ENCODE measurements at places on chromosomes 7 and 10.

DNA sequence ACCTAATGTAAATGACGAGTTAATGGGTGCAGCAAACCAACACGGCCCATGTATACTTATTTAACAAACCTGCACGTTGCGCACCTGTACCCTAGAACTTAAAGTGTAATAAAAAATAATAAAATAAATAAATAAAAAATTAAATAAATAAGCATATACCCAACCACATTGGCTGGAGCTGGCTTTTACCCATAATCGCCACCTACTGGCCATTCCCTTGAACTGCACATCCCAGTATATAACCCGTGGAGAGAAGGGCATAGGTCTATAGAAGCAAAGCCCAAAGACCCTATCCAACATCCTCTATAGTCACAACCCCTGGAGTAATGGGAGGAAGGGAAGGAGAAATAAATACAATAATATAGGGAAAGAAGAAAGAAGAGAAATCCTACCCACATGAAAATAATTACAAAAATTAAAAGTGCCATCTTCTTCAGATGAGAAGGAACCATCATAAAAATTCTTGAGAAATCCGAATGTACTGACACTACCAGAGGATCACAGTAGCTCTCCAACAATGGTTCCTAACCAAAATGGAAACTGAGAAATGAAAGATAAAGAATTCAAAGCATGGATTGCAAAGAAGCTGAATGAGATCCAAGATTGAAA is 65.6 kb downstream of the TWIST1 start:
- DNase-seq = no peak

DNA sequence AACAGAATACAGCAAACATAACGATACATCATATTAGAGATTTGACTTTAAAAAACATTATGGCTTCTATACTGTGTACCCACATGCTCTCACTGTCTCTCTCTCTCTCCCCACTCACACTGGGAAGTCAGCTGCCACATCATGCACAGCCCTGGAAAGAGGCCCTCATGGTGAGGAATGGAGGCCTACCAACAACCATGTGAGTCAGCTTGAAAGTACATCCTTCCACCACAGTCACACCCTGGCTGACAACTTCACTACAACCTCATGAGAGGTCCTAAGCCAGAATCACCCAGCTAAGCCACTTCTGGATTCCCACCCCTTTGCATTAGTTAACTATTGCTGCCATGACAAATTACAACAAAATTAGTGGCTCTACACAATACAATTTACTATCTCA is 23.3 kb upstream of the GPR22 start:
- no peak for DNase-seq

DNA sequence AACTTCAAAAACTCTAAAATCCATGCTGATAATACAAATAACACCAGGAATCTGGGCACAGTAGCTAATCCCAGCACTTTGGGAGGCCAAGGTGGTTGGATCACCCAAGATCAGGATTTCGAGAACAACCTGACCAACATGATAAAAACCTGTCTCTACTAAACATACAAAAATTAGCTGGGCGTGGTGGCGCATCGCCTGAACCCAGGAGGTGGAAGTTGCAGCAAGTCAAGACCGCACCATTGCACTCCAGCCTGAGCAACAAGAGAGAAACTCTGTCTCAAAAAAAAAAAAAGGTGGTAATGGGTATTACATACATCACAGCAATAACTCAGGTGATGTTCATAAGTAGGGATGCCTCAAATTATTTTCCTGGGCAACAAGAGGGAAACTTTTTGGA is 315.0 kb upstream of the MEOX2 start:
- no peak for DNase-seq

DNA sequence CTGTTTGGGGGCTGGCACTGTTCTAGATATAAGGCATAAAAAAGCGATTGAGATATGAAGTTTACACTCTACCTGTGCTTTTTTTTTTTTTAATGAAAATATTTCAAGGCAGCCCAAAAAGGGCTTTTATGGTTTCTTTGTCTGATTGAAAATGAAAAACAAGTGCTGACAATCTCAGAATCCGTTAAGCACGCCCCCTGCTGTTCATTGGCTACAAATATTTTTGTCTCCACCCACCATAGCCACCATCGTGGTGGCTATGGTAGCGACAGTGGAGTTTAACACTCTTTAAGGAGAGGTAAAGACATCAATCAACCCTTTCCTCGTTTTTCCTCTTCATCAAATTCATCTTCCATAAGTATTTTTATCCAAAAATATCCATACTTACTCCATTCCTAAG is 94.2 kb downstream of the CD36 start:
- DNase-seq = no peak

- no peak for DNase-seq
These were observed 239.3 kb downstream of the THSD7A start for GRCh38 chr7:11592699-11593098.

- DNase-seq = no peak
These were observed 380.9 kb downstream of the LRRTM3 start for GRCh38 chr10:67306588-67307205.

GRCh38 chr10:5563321-5563961 is 38.7 kb downstream of the CALML3 start:
- no peak for DNase-seq

DNA sequence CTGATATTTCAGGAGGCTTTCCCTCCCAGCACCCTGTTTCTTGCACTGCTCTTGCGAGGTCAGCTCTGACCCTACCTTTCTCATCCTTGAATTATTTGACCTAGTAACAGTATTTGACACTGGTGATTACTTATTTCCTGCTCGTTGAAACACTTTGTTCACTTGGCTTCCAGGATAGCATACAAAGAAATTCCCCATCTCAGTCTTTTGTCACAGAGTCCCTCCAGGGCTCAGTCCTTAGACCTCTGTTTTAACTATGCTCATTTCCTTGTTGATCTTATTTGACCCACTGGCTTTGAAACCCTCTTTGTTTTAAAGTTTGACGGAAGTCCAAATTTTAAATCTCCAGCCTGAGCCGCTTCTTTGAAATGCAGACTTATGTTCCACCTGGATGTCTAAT is 29.9 kb downstream of the BMPR1A start:
- no peak for DNase-seq

DNA sequence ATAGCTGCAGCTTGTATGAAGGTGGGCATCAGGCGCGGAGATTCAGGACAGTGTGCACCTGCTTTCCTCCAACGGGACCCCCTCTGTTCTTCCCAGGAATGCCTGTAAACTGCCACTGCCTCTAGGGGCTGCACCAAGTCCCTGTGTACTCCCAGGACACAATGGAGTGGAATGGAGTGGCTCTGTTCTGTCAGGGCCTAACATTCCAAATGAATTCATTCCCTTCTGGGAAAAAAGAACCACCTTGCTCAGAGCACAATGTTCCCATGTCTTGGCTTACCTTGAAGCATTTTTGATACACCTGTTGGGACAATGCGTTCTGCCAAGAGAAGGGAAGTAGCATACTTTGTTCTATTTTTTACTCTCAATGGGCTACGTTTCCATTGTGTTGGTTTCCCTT is 339.4 kb downstream of the FRMD4A start:
- no peak for DNase-seq

- no peak for DNase-seq
These were observed 437.5 kb downstream of the CALN1 start for GRCh38 chr7:71974611-71975010.

GRCh38 chr7:39069031-39069430 is 91.3 kb downstream of the POU6F2 start:
- DNase-seq = no peak

DNA sequence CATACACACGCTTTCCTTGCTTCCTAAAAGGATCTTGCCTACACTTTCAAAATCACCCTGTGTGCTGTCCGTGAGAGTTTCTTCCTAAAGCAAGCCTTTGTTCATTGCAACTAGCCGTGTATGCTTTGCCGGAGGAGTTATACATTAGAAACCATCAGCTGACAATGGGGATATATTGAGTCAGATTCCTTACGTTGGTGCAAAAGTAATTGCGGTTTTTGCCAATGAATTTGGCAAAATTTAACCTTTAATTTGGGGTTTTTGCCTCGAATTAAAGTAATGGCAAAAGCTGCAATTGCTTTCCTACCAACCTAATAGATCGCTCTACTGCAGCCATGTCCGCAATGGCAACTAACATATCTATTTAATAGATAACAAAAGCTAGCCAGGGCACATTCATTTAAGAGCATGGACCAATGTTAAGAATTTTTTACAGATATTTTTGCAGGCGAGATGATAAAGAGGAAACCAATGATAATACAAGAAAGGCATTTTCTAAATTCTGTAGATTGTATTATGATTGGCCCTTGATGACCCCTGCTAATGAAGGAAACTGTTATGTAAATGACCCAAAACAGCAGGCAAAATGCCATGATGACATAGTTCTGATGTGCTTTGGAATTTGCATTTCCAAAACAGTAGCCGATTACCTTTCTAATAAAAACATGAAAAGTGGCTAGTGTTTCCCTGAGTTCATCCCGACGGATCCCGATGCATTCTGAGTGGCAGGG is 184.8 kb upstream of the NRP1 start:
- no peak for DNase-seq

GRCh38 chr7:133794479-133794878 is 332.7 kb upstream of the LRGUK start:
- DNase-seq = no peak

GRCh38 chr10:119001717-119002500 is 27.6 kb upstream of the NANOS1 start:
- DNase-seq = no peak

DNA sequence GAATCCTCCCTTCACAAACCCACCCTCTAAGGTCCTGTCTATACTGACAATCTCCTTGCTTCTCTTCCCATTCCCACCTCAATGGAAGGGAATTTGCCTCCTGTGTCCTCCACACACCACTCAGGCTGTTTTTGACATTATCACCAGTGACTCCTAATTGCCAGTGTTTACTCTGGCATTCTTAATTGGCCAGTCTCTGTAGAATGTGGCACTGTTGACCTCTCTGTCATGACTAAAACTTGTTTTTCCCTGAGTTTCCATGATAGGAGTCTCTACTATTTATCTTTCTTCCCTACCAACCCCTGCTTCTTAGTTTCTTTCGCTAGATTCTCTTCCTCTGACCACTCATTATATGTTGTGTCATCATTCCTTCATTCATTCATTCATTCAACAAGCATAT is 12.1 kb downstream of the SLC16A12 start:
- DNase-seq = no peak

- DNase-seq = no peak
These were observed 95.6 kb downstream of the SNX13 start for GRCh38 chr7:17844514-17845196.

DNA sequence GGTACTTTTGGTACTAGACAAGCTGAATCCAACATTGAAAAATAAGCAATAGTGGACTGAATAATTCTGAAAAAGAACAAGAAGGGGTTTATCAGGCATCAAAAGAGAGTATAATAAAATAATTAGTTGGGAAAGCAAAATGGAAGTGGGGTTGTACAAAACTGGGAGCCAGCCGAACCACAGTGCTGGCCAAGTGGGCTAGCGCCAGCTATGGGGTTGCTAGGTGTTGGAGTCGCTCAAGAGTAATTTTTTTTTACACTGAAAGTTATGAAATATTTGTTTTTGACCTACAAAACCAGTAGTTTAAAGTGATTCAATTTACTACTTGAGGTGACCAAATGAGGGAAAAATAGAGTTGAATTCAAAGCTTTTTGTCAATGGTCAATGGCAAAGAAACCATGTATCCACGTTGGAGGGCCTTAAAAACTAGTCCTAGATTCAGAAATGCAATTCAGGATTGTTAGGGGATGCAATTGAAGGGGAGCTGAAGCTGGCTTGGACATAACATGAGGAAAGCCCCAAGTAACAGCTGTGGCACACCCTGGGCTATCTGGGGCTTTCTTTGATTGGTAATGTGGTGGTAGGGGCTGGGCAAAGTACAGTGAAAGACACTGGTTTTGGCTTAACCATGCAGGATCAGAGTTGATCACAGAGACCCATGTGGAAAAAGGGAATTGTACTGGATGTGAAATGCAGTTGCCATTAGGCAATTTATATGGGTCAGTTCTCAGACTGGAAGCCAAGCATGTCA is 28.3 kb upstream of the MSMB start:
- no peak for DNase-seq

DNA sequence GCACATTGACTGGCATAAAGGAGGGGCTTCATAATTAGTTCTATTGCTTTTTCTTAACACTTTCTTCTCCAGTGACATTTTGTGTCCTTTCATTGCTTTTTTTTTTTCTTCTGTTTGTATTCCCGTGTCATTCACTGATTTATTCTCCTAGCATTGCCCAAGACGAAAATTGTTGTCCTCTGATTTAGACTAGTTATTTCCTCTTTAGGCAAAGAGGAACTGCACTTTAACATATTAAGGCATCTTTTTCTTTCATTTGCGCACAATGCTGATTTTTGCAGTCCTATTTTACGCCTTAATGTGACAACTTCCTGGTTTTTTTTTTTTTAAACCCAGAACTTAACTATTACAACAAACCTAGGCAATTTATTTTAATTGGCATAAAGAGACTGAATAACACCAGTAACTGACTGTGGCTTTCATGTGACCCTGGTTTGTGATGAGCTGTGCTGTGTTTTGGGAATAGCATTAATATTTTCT is 39.7 kb downstream of the ARID5B start:
- DNase-seq = no peak
